ENCODE measurements at places on chromosomes 11 and 22.

GRCh38 chr11:45880772-45881570, 4.5 kb upstream of the MAPK8IP1 start:
- no peak for DNase-seq

DNA sequence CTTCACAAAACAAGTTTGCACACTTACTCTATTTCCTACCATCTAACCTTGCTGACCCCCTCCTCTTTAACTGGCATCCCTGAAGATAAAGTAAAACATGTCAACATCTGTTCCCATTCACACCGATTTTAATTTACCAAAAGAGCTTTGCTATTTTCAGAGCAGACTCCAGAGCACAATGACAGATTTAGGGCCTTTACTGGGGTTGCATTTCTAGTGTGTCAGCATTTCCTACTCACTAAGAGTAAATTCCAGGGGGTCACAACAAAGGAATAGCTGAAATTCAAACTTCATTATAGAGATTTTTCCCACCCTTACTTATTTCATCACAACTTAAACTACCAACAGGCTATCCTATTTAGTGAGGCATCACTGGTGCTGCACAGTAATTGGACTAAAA, 60.8 kb downstream of the SOX6 start:
- DNase-seq, result no peak

- no peak for DNase-seq
Observed at GRCh38 chr11:82722231-82722630, 11.4 kb downstream of the FAM181B start.

DNA sequence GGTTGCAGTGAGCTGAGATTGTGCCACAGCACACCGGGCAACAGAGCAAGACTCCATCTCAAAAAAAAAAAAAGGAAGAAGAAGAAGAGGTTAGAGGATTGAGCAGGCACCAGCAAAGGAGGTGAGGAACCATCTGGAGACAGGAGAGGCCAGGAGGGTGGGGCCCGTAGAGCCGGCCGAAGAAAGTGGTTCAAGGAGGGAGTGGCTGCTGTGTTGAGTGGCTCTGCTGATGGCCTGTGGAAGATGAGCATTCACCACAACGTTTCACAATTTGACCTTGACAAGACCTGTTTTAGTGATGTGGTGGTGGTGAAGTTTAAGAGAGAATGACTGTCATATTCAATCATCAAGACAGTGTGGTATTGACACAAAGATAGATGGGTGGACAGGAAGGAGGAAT, 6.8 kb upstream of the CTSD start:
- DNase-seq, result no peak

DNA sequence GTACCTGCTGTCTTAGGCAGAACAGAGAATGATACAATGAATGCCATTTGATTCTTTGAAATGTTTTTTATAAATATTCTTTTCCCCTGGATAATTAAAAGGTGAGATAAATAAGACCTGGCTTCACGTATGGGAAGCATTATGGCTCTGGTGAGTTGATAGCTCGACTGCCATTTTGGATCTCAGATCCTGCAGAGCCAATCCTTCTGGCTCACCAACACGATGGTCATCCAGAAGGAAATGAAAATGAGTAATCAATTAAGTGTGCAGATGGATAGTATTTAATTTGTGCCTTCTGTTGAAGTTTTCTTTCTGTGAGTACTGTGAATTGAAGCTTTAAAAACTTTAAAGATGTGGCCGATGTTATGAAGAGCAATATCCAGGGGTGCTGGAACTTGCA, 2.7 kb downstream of the TNRC6B start:
- no peak for DNase-seq

DNA sequence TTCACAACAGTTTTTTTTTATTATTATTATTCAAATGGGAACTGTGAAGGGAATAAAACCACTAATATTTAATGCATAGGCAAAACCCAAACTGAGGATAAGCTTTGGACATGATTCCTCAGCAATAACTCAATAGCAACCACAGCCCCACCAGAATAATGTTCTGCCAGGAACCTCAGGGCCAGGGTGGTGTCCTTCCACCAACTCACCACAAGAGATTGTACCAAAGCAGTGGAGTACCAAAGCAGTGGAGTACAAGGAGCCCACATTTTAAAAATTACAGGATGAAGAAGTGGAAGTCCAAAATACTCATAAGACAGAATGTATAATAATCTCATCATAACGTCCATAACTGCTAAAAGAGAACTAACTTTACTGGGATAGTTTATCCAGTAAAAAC, 32.5 kb upstream of the FZD4 start:
- DNase-seq, result no peak

DNA sequence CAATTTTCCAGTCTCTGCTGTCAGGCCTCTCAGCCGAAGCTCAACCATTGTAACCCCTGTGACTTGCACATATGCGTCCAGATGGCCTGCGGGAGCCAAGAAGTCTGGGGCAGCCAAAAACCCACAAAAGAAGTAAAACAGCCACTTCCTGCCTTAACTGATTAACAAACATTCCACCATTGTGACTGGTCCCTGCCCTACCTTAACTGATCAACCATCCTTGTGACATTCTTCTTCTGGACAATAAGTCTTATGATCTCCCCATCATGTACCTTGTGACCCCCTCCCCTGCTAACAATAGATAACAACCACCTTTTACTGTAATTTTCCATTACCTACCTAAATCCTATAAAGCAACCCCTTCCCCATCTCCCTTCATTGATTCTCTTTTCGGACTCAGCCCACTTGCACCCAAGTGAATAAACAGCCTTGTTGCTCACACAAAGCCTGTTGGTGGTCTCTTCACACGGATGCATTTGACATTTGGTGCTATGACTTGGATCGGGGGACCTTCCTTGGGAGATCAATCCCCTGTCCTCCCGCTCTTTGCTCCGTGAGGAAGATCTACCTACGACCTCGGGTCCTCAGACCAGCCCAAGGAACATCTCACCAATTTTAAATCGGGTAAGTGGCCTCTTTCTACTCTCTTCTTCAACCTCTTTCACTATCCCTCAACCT, 1.3 kb upstream of the NDUFC2 start:
- DNase-seq, result no peak

Measured in NCI-H774 (cell line).